ENCODE measurements at places on chromosomes 6 and 20.

DNA sequence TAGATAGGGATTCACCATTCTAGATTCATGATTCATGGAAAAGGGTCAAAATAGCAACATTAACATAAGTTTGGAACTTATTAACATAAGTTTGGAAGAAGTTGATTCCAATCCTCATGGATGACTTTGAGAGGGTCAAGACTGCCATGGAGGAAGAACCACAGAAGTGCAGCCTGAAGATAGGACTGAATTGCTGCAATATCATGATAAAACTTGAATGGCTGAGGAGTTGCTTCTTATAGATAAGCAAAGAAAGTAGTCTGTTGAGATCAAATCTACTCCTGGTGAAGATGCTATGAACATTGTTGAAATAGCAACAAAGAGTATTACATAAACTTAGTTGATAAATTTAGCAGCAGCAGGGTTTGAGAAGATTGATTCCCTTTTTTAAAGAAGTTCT, 62.2 kb downstream of the GMDS start:
- H3K4me3 ChIP-seq: no peak overlapping the region
- no peak overlapping the region for H3K27ac ChIP-seq
- no peak for DNase-seq
- H3K4me1 ChIP-seq: peaks cover 27% of the 10 kb centered on the region

DNA sequence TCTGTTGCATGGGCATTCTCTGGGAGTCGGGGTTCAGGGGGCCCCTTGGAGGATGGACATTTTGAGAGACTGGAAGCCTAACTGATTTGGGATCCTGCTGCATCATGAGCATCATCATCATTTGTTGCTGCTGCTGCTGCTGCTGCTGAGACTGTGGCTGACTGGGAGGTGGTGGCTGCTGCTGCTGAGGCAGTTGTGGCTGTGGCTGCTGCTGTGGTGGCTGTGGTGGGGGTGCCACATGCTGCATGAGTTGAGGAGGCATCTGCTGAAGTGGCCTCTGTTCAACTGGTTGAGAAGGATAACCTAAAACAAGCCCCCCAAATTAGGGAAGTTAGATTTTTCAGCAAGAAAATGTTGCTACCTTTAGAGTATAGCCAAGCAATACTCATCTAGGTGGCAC, 38.9 kb downstream of the TP53INP2 start:
- H3K27ac ChIP-seq: no peak overlapping the region
- H3K4me3 ChIP-seq: no peak overlapping the region
- no peak for DNase-seq
- H3K36me3 ChIP-seq: no peaks in the 10 kb centered on the region
- peaks cover 7% of the 10 kb centered on the region for H3K4me1 ChIP-seq

DNA sequence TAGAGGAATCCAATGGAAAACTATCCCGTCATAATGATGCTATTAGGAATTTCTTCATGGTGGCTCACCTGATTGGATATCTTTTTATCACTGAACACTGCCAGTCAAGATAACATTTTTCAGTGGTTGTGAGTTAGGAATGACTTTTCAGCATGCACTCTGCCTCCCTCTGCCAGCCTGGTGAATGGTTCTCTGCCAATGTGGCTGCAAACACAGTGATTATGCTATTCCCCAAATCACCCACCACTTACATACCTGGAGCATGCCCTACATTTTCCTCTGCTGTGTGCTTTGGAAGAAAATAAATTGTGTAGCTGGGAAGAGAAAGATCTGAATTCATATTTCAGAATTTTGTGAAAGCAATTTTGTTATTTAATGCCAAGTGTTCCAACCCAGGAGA, 102.6 kb upstream of the LAMP5 start:
- no peak overlapping the region for H3K4me3 ChIP-seq
- H3K27ac ChIP-seq: no peak overlapping the region
- no peaks in the 10 kb centered on the region for H3K27me3 ChIP-seq
- no peak for DNase-seq
- H3K36me3 ChIP-seq: no peaks in the 10 kb centered on the region
- no peaks in the 10 kb centered on the region for H3K4me1 ChIP-seq

DNA sequence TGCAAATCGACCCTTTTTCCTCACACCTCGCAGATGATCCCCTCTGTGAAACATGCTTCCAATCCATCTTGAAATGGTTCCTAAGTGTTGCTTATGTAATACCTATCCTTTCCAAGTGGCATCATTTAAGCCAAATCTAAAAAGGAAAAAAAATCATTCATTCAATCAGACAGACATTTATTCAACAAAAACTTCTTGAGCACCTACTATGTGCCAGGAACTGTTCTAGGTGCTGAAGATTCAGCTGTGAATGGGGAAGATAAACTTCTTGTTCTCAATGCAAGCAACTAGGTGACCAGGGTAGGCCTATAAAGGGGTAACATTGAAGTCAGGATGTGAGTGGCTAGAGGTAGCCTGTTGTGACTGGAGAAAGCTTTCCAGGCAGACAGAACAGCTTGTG, 66.2 kb downstream of the SCML4 start:
- peaks cover 24% of the 10 kb centered on the region for H3K4me1 ChIP-seq
- H3K4me3 ChIP-seq: no peak overlapping the region
- H3K27me3 ChIP-seq: no peaks in the 10 kb centered on the region
- no peak for DNase-seq
- no peak overlapping the region for H3K27ac ChIP-seq

GRCh38 chr20:33095249-33095648, 15.8 kb downstream of the BPIFB4 start:
- H3K4me3 ChIP-seq: no peak overlapping the region
- no peaks in the 10 kb centered on the region for H3K36me3 ChIP-seq
- no peak for DNase-seq
- no peaks in the 10 kb centered on the region for H3K27me3 ChIP-seq
- H3K27ac ChIP-seq: no peak overlapping the region

DNA sequence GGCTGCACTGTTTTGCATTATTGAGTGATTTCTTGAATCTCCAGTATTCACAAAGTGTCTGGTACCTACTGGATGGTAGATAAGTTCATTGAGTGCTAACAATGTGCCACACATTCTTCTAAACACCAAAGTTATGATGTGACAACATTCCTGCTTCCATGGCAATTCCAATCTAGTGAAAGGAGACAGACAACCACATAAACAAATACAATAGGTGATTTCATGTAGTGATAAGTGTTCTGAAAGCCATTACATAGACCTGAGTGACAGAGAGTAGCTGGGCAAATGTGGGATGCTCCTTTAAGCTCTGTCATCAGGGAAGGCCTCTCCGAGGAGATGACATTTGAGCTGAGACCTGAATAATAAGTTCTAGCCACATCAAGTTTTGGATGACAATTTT, 295.5 kb downstream of the SLC35F1 start:
- H3K27me3 ChIP-seq: no peaks in the 10 kb centered on the region
- H3K36me3 ChIP-seq: no peaks in the 10 kb centered on the region
- H3K4me3 ChIP-seq: no peak overlapping the region
- H3K27ac ChIP-seq: no peak overlapping the region
- no peaks in the 10 kb centered on the region for H3K4me1 ChIP-seq
- no peak for DNase-seq

- H3K4me3 ChIP-seq: no peak overlapping the region
- no peaks in the 10 kb centered on the region for H3K27me3 ChIP-seq
- no peak overlapping the region for H3K27ac ChIP-seq
These were observed 20.1 kb downstream of the SEC23B start for GRCh38 chr20:18527836-18528235.

DNA sequence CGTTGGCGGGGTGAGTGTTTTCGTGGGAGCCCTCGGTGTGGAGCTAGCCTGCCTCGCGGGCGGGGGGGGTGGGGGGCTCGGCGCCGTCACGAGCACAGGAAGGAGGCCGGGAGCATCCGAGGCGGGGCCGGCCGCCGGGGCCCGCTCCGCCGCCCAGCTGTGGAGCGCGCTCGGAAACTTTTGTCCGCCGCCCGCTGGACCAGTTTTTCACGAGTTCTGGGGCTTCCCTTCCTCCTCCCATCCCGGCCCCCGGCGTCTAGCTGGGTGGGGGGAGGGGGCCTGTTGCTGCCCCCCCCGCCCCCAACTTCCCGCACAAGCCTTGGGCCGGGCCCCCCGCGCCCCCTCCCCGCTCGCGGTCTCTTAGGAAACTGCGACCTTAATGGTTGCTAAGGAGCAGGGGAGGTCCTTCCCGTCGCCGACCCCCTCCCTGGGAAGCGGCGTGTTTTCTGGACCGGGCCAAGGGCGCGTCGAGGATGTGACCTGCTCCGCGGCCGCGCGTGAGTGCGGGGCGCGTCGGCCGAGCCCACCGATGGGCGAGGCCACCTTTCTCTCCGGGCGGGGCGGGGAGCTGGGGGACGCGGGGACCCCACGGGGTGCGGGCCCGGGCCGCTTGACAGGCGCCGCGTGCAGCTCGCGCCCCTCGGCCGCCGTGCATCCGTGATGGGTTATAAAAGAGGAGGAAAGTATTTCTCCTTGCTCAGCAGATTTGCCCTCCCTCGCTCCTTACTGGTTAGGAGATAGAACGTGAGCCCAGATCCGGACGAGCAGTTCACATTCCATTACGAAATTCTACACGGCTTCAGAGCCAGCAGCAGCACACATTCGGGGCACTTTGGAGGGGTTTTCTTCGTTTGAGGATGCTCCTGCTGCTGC, 1.4 kb downstream of the RREB1 start:
- H3K4me1 ChIP-seq: peaks cover 59% of the 10 kb centered on the region
- H3K27ac ChIP-seq: peak overlapping the region; percentile 95
- H3K4me3 ChIP-seq: peak overlapping the region; percentile 98
- H3K27me3 ChIP-seq: no peaks in the 10 kb centered on the region

GRCh38 chr20:33443006-33443511, 504 bp downstream of the SNTA1 start:
- H3K36me3 ChIP-seq: no peaks in the 10 kb centered on the region
- H3K27ac ChIP-seq: no peak overlapping the region
- H3K4me3 ChIP-seq: peak overlapping the region; percentile 74
- no peaks in the 10 kb centered on the region for H3K27me3 ChIP-seq

GRCh38 chr6:52020945-52021570, 66.4 kb downstream of the PKHD1 start:
- peaks cover 25% of the 10 kb centered on the region for H3K27me3 ChIP-seq
- H3K36me3 ChIP-seq: no peaks in the 10 kb centered on the region
- H3K4me3 ChIP-seq: no peak overlapping the region
- no peak overlapping the region for H3K27ac ChIP-seq
- no peaks in the 10 kb centered on the region for H3K4me1 ChIP-seq

Measured in activated T-cell treated with anti-CD3 and anti-CD28 coated beads, Interleukin-2, amount 50 U/mL, for 72 hours (primary cell).